ENCODE measurements at places on chromosomes 7 and 10. TPM values are rescaled to one million over a fixed set of nuclear protein-coding genes. Genes with fewer than 3 reads are reported as not detected.

Gene WASL
- 37.1 TPM for total RNA-seq

DNA sequence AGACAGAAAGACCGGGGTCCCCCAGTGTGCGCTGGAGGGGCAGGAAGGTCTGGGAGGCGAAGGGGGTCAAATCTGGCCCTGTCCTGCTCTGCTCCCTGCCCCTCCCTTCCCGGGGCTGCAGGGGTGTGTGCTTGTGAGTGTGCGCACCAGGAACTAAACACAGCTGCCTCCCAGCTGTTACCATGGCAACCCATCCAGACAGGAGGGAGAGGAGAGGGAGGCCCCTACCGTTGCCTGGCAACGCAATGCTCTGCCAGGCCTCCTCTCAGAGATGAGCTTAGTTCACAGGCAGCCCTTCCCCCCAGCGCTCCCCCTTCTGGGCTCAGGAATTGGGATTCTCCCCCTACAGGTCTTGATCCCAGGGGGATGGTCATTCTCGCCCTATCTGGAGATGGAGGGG, 6.1 kb downstream of the NYAP1 start:
- peak; percentile 72 for DNase-seq
- H3K27ac ChIP-seq, result no peak overlapping the region
- no peaks in the 10 kb centered on the region for H3K36me3 ChIP-seq
- no peak overlapping the region for H3K4me3 ChIP-seq
- peaks cover 4% of the 10 kb centered on the region for H3K27me3 ChIP-seq
- H3K4me1 ChIP-seq, result peaks cover 16% of the 10 kb centered on the region

DNA sequence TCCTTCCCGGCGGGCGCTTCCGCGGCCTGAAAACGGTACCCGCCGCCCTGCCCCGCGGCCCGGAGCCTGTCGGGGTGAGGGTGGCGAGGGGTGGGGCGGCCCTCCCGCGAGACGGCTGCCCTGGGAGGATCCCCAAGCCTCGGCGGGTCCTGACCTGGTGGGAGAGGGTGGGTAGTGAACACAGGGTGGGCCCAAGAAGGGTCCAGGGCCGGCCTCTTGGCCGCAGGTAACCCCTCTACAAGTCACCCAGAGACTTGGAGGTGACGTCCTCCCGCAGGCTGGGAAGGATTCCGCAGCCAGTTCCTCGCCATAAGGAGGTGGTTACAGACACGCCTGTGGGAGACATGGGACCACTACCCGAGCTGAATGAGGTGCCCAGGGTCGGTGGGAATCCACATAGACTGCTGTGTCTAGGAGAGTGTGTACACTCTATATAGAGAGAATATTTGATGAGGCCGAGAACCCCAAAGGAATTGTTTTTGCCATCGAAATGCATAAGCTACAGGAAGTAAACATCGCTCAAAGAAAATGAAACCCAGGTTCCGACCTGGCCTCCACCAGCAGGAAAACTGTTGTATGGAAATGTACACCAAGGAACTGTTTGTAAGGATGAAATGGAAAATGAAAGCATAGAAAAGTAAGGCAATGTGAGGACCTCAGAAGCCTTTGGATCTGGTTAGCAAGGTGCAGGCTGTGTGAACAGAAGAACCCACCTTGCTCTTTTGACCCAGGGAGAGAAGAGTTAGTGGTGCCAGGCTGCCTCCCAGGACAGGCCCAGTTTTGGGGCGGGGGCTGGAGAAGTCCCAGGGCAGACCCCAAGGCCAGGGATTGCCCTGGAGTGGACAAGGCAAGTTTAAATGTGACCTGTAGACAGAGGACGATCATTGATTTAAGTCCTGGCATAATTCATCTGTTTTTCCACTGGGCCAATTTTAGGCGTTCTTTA, 659 bp downstream of the OPTN start:
- H3K4me1 ChIP-seq, result peaks cover 3% of the 10 kb centered on the region
- H3K4me3 ChIP-seq, result peak overlapping the region; percentile 87
- no peaks in the 10 kb centered on the region for H3K27me3 ChIP-seq
- H3K36me3 ChIP-seq, result no peaks in the 10 kb centered on the region
- DNase-seq, result no peak

DNA sequence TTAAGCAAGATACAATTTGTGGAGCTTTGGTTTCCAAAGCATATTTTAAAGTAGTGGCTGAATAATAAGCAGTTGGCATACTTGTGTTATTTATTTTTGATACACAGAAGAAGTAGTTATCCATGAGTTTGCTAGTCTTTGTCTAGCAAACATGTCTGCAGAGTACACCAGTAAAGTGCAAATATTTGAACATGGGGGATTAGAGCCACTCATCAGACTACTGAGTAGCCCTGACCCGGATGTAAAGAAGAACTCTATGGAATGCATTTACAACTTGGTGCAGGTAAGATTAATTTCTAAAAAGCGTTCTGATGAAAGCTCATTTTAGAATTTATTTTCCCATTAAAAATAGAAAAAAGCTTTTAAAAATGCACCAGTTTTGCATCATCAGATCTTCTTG, 31.4 kb downstream of the ARMC3 start:
- H3K27ac ChIP-seq, result no peak overlapping the region
- no peaks in the 10 kb centered on the region for H3K27me3 ChIP-seq
- no peaks in the 10 kb centered on the region for H3K36me3 ChIP-seq
- H3K4me3 ChIP-seq, result no peak overlapping the region

GRCh38 chr10:113983552-113983951, 60.1 kb upstream of the ADRB1 start:
- H3K27ac ChIP-seq, result no peak overlapping the region
- H3K36me3 ChIP-seq, result no peaks in the 10 kb centered on the region
- no peak for DNase-seq

GRCh38 chr10:112532956-112533355, 85.9 kb downstream of the VTI1A start:
- H3K4me3 ChIP-seq, result no peak overlapping the region
- H3K27me3 ChIP-seq, result no peaks in the 10 kb centered on the region
- H3K4me1 ChIP-seq, result no peaks in the 10 kb centered on the region

Gene TMEM270
- total RNA-seq, result not detected

- H3K4me3 ChIP-seq, result no peak overlapping the region
- H3K27ac ChIP-seq, result no peak overlapping the region
- DNase-seq, result no peak
- no peaks in the 10 kb centered on the region for H3K36me3 ChIP-seq
- H3K27me3 ChIP-seq, result no peaks in the 10 kb centered on the region
- peaks cover 6% of the 10 kb centered on the region for H3K4me1 ChIP-seq
Observed at GRCh38 chr10:71487726-71488125, 91.0 kb downstream of the CDH23 start.

- no peak overlapping the region for H3K27ac ChIP-seq
- H3K4me3 ChIP-seq, result no peak overlapping the region
- H3K27me3 ChIP-seq, result no peaks in the 10 kb centered on the region
- no peak for DNase-seq
Observed at GRCh38 chr7:56127241-56127975, 11.2 kb upstream of the NUPR2 start.

- no peak overlapping the region for H3K4me3 ChIP-seq
- DNase-seq, result no peak
- peaks cover 5% of the 10 kb centered on the region for H3K4me1 ChIP-seq
- H3K36me3 ChIP-seq, result no peaks in the 10 kb centered on the region
- H3K27ac ChIP-seq, result no peak overlapping the region
Observed at GRCh38 chr7:142587578-142588191, 161.6 kb upstream of the PRSS1 start.

GRCh38 chr7:47636433-47637175, 54.7 kb upstream of the TNS3 start:
- H3K27me3 ChIP-seq, result peaks cover 4% of the 10 kb centered on the region
- DNase-seq, result no peak
- no peaks in the 10 kb centered on the region for H3K36me3 ChIP-seq
- no peak overlapping the region for H3K4me3 ChIP-seq
- no peak overlapping the region for H3K27ac ChIP-seq

DNA sequence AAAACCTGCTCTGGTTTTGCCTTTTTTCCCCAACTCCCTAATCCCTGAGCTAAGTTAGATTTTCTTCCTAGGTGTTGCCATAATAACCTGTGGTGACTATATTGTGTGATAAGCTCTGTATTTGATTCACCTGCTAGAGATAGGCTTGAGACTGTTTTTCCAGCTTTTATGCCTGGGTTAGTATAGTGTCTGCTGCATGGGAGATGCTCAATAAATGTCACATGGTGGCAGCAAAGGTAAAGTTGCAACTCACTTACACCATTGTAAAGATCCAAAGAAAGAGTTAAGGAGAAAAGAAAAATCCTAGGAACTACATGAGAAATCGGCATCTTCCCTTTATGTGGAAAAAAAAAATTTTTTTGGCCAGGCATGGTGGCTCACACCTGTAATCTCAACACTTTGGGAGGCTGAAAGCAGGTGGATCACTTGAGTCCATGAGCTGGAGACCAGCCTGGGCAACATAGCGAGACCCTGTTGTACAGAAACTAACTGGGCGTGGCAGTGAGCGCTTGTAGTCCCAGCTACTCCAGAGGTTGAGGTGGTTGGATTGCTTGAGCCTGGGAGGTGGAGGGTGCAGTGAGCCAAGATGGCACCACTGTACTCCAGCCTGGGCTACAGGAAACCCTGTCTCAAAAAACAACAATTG, 3.7 kb downstream of the CCNJ start:
- H3K4me1 ChIP-seq, result no peaks in the 10 kb centered on the region
- no peak overlapping the region for H3K4me3 ChIP-seq
- no peak for DNase-seq
- no peak overlapping the region for H3K27ac ChIP-seq
- H3K27me3 ChIP-seq, result peaks cover 5% of the 10 kb centered on the region
- peaks cover 16% of the 10 kb centered on the region for H3K36me3 ChIP-seq

Data from H1 (cell line).